ENCODE measurements at places on chromosomes 4 and X.
A peak's percentile ranks its signal among the peaks of the same experiment; 100 is the strongest.

DNA sequence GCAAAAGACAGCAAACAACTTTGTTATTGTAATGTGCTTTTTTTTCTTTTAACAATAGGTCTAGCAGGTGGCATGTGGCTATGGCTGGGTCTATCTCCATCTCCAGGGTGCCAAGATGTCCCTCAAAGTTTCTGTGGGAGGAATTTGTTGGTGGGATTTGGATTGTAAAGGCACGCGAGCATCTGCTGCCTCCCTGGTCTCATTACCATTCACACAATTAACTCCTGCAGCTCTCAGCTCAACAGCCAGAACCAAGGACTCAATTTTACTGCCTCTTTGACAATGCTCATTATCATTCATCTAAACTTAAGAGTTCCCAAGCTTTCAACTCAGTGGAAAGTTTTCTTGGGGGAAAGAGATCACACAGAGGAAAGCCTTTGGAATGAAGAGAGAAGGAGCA lies 10.9 kb upstream of the PCDH18 start:
- no peak for DNase-seq

DNA sequence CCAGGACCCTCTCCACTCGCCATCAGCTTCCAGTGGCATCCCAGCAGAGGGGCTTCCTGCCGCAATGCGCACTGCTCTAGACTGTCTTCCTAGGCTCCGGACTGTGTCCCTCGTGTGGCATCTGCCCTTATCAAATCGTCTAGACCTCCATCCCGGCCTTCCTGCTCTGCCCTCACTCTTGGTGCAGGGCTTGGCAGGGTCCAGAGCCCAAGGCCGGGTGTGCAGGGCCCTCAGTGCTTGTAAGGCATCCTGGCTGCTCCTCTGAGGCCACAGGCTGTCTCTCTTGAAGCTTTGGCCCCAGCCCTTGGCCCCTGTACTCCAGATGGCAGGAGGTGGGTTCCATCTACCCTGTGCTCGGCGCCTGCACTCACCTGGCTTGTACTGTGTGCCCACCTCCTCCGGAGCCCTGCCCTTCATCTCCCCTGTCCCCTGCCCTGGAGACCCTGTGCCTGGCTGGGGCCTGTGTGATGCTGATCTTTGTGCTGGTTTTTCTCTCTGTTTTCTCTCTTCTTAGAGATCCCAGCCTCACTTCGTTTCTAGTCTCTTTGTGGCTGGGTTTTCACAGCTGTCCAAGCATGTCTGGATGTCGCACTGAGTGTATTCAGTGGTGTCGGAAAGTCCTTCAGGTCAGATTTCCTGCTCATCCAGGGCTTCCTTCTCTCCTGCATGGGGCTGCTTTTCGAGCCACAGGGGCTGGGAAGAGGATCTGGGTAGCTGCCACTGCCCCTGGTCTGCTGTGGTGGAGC lies 3.7 kb upstream of the TREX2 start:
- no peak for DNase-seq

- no peak for DNase-seq
Observed at GRCh38 chr4:14752341-14753046, 249.8 kb upstream of the CPEB2 start.

DNA sequence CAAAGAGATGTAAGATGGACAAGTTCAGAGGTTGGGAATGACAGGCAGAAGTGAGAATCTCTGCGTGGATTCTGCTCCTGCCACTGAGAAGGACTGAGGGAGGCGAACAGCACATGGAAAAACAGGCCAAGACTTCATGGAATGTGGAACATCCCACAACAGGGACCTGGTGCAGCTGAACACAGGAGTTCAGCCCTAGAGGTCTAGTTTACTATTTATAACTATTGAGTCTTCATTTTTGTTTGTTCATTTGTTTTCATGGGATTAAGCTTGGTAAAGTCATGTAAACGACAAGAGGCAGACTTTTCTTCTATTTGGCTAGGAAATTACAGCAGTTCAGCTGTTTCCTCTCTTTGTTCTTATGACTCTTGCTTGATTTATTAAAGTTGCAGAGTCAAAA lies 234.5 kb downstream of the MAML3 start:
- DNase-seq: peak; percentile 53

DNA sequence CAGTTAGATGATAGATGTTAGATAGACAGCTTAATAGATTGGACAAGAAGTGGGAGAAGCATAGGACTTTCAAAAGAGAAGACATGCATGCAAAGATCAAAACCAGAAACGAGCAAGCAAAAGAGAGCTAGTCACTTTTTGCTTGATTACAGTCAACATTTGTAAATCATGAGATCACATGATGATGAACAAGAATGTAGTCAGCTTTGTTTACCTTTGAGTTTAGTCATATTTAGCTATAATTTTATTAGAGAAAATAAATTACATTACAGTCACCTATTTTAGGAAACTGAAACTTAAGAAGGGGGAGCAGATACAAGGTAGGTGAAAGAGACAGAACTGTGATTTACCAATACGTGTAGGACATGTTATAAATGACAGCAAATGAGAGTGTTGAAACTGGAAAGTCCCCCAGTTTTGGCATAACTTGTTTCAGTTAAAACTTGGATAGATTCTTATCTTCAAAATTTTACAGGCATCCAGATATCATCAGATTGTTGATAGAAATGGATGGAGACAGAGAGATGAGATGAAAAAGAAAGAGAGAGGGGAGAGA lies 1083.1 kb upstream of the PCDH10 start:
- DNase-seq: peak; percentile 3

GRCh38 chr4:71497078-71497477 lies 158.3 kb downstream of the SLC4A4 start:
- DNase-seq: no peak

- DNase-seq: no peak
Observed at GRCh38 chrX:265502-265901, 15.7 kb upstream of the PLCXD1 start.

GRCh38 chr4:169279108-169279507 lies 8.4 kb upstream of the SH3RF1 start:
- no peak for DNase-seq

- DNase-seq: no peak
Observed at GRCh38 chr4:111263836-111264235, 641.0 kb upstream of the PITX2 start.

DNA sequence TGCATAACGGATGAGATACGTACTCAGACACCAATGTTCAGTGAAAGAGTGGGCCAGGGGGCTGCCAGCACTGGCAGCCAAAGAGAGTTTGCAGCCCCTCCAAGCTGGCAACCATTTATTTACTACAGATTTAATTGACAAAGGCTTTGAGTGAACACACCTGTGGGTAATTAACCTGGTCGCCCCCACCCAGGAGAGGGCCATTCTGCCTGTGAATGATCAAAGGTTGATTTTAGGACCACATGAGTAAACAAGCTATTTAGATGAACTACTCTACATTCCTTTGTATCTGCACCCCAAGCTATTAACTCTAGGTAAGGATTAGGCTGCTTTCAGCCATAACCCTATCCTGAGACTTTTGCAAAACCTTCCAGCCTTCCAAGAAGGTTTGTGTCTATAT lies 55.0 kb downstream of the RBM46 start:
- no peak for DNase-seq

- DNase-seq: no peak
Observed at GRCh38 chr4:54571293-54572151, 86.2 kb upstream of the KIT start.

DNA sequence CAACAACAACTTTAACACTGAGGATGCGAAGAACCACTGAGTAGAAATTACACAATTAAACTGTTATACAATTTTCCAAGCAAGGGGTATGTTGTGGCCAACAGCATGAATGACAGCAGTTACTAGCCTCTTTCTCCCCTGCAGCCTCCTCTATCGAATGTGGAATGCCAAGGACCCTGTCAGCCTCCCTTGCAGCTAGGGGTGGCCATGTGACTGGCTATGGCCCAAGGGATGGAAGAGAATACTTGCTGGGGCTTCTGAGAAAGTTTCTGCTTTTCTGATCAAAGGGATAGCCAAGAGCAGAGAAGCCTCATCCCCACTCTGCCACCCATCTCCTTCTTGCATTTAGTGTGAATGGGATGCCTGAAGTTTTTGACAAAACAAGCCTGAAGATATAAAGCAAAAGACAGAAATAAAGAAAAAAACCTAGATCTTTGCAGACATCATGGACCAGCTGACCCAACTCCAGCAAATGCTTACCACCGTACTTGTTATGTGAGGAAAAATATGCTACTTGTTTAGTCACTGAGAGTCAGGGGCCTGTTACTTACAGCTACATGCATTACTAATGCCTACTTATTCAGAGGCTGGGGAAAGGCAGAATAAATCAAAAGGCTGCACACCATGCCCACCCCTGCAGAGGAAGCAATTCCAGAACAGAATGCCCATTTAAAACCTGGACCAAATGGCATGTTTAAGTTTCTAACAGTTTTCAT lies 32.0 kb downstream of the DCTD start:
- DNase-seq: no peak

GRCh38 chrX:70755850-70756249 lies 152.7 kb downstream of the TEX11 start:
- DNase-seq: no peak

DNA sequence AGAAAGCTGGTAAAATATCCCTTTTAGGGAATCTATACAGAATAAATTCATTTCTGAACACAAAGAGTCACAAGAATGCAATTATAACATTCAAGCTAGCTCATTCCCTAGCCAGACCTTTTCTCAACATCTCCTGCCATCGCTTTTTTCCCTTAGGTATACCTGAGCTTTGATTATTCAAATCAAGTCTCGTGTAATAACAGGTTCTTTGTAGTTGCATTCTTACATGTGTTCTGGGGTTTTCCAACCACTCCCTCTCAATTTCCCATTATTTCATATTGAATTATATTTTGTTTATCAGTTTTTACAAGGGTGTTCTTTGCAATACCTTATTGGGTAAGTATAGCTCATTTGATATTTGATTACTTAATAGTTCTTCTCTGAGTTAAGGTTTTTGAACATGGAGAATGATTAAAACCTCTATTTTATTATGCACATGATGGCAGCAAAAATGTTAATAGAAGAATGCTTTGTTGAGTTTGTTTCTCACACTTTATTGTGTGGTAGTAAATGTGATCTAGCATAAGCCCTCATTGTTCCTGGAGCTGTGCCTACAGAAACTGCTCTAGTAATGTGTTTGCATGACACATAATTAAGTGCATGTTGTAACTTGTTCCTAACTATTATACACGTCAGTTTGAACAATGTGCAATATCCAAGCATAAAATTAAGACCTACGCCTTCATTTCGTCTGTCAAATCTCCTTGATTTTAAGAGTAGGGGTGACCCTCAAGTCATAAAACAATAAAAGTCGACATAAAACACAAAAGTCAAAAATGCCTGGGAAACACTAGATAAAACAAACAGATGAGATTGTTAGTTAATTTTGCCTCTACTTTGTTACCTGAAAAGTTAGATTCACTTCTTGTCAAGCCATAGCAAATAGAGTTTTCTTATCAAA lies 124.0 kb upstream of the POF1B start:
- no peak for DNase-seq

- peak; percentile 81 for DNase-seq
Observed at GRCh38 chr4:41281038-41281634, 24.4 kb downstream of the UCHL1 start.

- peak; percentile 52 for DNase-seq
Observed at GRCh38 chr4:78369679-78370078, 181.9 kb upstream of the ANXA3 start.

GRCh38 chr4:16019649-16020048 lies 56.7 kb upstream of the FGFBP2 start:
- DNase-seq: no peak

- no peak for DNase-seq
Observed at GRCh38 chrX:51215266-51215665, 117.4 kb upstream of the NUDT10 start.

GRCh38 chr4:24743927-24744326 lies 51.4 kb upstream of the SOD3 start:
- no peak for DNase-seq

GRCh38 chr4:90190525-90190924 lies 63.3 kb downstream of the CCSER1 start:
- no peak for DNase-seq

- DNase-seq: peak; percentile 42
Observed at GRCh38 chrX:101206471-101206870, 13.1 kb upstream of the DRP2 start.

DNA sequence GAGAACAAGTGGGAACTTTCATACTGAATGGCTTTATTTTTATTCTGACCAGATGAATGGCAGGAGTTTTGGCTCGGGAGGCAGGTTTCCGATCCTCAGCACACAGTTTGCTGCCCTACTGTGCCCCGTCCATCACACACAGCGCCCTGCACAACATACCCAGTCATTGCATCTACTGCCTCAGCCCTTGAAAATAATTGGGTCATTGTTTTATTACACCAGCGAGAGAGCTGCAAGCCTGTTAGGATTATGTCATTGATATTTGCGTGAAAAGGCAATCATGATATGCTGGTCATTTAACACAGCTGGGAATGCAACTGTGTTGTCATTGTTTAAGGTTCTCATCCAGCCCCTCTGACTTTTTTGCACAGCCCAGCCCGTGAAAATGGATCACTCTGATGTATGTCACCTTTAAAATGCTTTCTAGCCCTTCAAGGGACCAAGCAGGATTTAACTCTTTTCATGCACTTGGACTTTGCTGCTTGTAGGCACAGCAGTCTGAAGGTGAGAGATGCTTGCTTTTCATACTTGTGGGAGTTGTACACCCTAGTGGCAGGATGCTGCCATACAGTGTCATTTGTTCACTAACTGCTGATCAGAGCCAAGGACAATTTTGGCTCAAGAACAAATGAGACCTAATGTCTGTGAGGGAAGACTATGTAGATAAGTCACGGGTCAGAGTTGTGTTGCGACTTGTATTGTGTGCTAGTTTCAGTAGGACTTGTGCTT lies 62.3 kb downstream of the RTL9 start:
- DNase-seq: no peak

DNA sequence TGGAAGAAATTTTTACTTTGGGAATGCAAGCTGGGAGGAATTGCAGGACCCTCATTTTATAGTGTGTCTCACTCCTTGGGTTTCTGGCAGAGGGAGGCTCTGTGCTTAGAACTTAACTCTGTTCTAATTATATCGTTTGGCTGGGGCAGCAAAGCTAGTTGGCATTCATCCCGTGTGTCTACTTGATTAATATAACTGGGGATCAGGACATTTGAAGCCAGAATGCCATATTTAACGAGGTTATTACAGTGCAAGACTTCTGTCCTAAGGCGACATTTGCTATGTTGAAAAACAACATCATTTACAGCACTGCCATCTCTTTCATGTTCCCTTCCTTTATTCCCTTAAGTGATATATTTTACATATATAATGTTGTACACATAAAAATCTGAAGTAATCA lies 179.1 kb upstream of the TBC1D9 start:
- no peak for DNase-seq
